ENCODE measurements at places on chromosomes 2 and 18.

DNA sequence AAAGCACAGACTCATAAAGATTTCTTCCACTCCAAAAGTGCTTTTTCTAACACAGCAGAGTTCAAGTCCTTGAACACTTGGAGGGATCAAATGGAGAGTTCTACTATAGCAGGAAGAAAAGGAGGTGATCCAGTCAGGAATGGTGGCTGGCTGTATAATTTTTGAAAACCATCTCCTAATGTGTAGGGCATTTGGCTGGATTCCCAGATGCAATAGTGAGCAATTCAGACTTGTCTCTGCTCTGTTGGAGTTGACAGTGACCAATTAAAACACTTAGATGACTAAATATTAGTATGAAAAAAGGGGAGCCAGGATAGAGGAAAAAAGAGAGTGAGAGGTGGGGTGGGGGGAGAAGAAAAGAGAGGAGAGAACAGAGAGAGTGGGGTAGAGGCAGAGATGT lies 5.3 kb upstream of the G6PC2 start:
- H3K4me3 ChIP-seq = no peak overlapping the region
- peaks cover 1% of the 10 kb centered on the region for H3K4me1 ChIP-seq
- no peaks in the 10 kb centered on the region for H3K36me3 ChIP-seq
- no peak overlapping the region for H3K27ac ChIP-seq

- DNase-seq = no peak
- no peaks in the 10 kb centered on the region for H3K36me3 ChIP-seq
- H3K4me1 ChIP-seq = no peaks in the 10 kb centered on the region
- no peak overlapping the region for H3K27ac ChIP-seq
These were observed 263.2 kb downstream of the CMPK2 start for GRCh38 chr2:6602471-6602870.

- H3K36me3 ChIP-seq = peaks cover 80% of the 10 kb centered on the region
- peaks cover 4% of the 10 kb centered on the region for H3K4me1 ChIP-seq
- no peaks in the 10 kb centered on the region for H3K27me3 ChIP-seq
- H3K4me3 ChIP-seq = no peak overlapping the region
- no peak for DNase-seq
- H3K27ac ChIP-seq = peak overlapping the region; percentile 90
These were observed 117.7 kb downstream of the ZEB2 start for GRCh38 chr2:144402251-144402650.

DNA sequence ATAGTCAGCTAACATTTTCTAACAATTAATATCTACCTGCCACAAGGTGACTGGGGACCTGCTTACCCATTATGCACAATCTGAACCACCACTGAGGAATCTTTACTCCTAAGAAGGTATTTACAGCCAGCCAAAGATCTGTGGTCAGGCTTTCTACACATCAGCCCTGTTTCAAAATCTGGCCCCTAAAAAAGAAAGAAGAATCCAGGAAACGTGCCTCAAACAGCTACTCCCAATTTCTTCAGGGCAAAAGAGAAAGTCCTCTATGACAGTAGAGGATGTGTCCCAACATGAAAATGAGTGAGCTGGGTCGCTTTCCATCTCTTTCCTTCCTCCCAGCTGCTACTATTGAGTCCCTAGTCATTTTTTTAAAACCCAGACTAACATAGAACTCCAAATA lies 79.5 kb downstream of the EPB41L3 start:
- H3K36me3 ChIP-seq = no peaks in the 10 kb centered on the region
- H3K27me3 ChIP-seq = peaks cover 34% of the 10 kb centered on the region
- no peak overlapping the region for H3K4me3 ChIP-seq
- DNase-seq = no peak
- no peak overlapping the region for H3K27ac ChIP-seq

GRCh38 chr2:13669607-13670006 lies 952.9 kb downstream of the TRIB2 start:
- H3K4me1 ChIP-seq = no peaks in the 10 kb centered on the region
- DNase-seq = no peak
- no peaks in the 10 kb centered on the region for H3K36me3 ChIP-seq
- no peak overlapping the region for H3K4me3 ChIP-seq
- no peaks in the 10 kb centered on the region for H3K27me3 ChIP-seq

- no peaks in the 10 kb centered on the region for H3K4me1 ChIP-seq
- no peaks in the 10 kb centered on the region for H3K27me3 ChIP-seq
- no peaks in the 10 kb centered on the region for H3K36me3 ChIP-seq
- no peak overlapping the region for H3K27ac ChIP-seq
- DNase-seq = no peak
- H3K4me3 ChIP-seq = no peak overlapping the region
These were observed 134.2 kb upstream of the NOL4 start for GRCh38 chr18:34358923-34359322.

GRCh38 chr2:160603771-160604510 lies 110.3 kb upstream of the RBMS1 start:
- no peak overlapping the region for H3K27ac ChIP-seq
- H3K4me3 ChIP-seq = no peak overlapping the region
- no peaks in the 10 kb centered on the region for H3K36me3 ChIP-seq
- no peaks in the 10 kb centered on the region for H3K4me1 ChIP-seq

- peaks cover 2% of the 10 kb centered on the region for H3K4me1 ChIP-seq
- no peaks in the 10 kb centered on the region for H3K27me3 ChIP-seq
These were observed 39.8 kb downstream of the NUP35 start for GRCh38 chr2:183163821-183164649.

- no peaks in the 10 kb centered on the region for H3K4me1 ChIP-seq
- H3K27me3 ChIP-seq = peaks cover 11% of the 10 kb centered on the region
- no peak for DNase-seq
- H3K27ac ChIP-seq = no peak overlapping the region
- H3K4me3 ChIP-seq = no peak overlapping the region
- H3K36me3 ChIP-seq = no peaks in the 10 kb centered on the region
These were observed 109.4 kb downstream of the LTBP1 start for GRCh38 chr2:33056170-33056569.

- no peak overlapping the region for H3K4me3 ChIP-seq
- no peak for DNase-seq
- peaks cover 8% of the 10 kb centered on the region for H3K4me1 ChIP-seq
- no peaks in the 10 kb centered on the region for H3K36me3 ChIP-seq
These were observed 179.7 kb downstream of the FAM210A start for GRCh38 chr18:13546638-13547037.

- H3K27me3 ChIP-seq = no peaks in the 10 kb centered on the region
- no peak for DNase-seq
- H3K27ac ChIP-seq = no peak overlapping the region
- no peaks in the 10 kb centered on the region for H3K4me1 ChIP-seq
- no peak overlapping the region for H3K4me3 ChIP-seq
These were observed 285.1 kb downstream of the TMX3 start for GRCh38 chr18:68429841-68430240.

- peaks cover 9% of the 10 kb centered on the region for H3K27me3 ChIP-seq
- no peak for DNase-seq
- H3K4me3 ChIP-seq = no peak overlapping the region
- no peaks in the 10 kb centered on the region for H3K36me3 ChIP-seq
These were observed 9.8 kb upstream of the ARHGEF4 start for GRCh38 chr2:130826821-130827501.

- no peaks in the 10 kb centered on the region for H3K27me3 ChIP-seq
- H3K27ac ChIP-seq = no peak overlapping the region
- H3K4me3 ChIP-seq = no peak overlapping the region
- DNase-seq = no peak
These were observed 126.9 kb downstream of the MAP3K20 start for GRCh38 chr2:173202570-173202969.

DNA sequence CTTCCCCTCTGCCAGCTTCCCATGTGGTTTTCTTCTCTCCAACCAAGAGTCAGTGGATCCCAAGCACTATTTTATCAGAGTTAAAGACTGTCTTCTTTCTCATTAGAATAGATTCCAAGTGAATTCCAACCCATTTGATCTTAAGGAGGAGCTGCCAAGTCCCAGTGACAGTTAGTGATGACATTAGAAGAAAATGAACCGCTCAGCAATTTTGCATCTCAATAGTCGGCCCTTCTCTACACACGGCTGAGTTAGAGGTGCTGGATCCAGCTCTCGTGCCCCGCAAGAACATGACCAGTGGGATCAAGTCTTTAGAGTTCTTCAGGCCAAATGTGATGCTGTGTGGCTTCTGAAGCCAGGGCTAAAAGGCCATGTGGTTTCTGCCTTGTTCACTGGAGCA lies 132.6 kb downstream of the SH3BP4 start:
- no peaks in the 10 kb centered on the region for H3K4me1 ChIP-seq
- DNase-seq = no peak
- H3K36me3 ChIP-seq = no peaks in the 10 kb centered on the region

GRCh38 chr2:47782671-47783485 lies at the start of gene MSH6:
MSH6 (plus strand) TSS chr2:47783145; CDS start chr2:47783234, 89 bp downstream.
- peak within 1 kb of the TSS; percentile 88 for H3K4me3 ChIP-seq
- H3K27ac ChIP-seq = peak within 1 kb of the TSS; percentile 67
- H3K27me3 ChIP-seq = no peaks in the 10 kb centered on the region
- peak; percentile 81 for DNase-seq
- peaks cover 16% of the 10 kb centered on the region for H3K4me1 ChIP-seq
- peaks cover 9% of the 10 kb centered on the region for H3K36me3 ChIP-seq

DNA sequence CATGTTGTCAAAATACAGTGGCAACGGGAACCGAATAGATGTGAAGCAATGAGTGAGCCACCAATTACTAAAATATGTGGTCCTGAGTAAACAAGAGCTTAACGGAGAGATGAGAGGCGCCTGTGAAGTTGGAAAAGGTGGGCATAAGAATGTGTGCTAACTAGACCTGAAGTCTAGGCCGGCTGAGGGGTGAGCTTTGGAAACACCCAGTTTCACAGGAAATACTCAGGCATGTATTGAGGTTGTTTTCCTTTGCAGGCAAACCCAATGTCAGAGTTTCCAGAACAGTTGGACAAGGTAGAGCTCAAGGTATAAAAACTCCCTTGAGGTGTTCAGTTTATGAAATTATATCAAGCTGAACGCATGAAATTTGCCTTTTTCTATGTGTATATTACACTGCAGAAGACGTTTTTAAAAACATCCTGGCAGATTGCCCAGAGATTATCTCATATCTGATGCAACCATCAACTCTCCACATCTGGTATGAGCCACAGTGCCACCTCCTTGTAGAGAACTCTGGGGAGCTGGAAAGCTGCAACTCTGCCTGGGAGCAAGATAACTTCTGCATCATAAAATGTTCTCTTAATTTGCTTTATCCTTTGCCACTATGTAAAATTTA lies 3.9 kb upstream of the WDSUB1 start:
- peaks cover 11% of the 10 kb centered on the region for H3K4me1 ChIP-seq
- H3K27me3 ChIP-seq = no peaks in the 10 kb centered on the region
- H3K36me3 ChIP-seq = peaks cover 3% of the 10 kb centered on the region
- H3K4me3 ChIP-seq = no peak overlapping the region
- DNase-seq = no peak
- H3K27ac ChIP-seq = no peak overlapping the region

GRCh38 chr18:48819276-48819675 lies 131.5 kb downstream of the SMAD7 start:
- peaks cover 15% of the 10 kb centered on the region for H3K36me3 ChIP-seq
- H3K4me3 ChIP-seq = no peak overlapping the region
- DNase-seq = no peak
- no peaks in the 10 kb centered on the region for H3K27me3 ChIP-seq

Measured in effector memory CD8-positive, alpha-beta T cell (primary cell).